Stimulated activated CD4-positive, alpha-beta T cell treated with anti-CD3 and anti-CD28 coated beads, TNF-alpha, amount 100 ng/mL, for 1 hour (primary cell): ENCODE measurements at places on chromosomes 5 and 9.

DNA sequence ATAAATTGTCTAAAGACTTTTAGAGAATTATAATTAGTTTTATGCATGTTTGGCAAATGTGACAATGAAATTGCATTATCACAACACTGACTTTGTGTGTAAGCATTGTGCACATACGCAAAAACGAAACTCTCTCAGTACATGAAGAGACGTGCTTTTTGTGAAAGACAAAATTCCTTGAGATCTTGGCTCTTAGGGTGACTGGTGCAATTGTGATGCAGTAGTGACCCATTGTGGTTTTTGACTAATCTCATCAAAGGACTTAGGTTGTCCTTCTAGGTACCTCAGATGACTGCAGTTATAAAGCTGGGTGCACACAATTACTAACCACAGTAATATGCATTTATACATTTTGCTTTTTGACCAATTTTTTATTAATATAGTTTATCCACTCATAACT lies 25.3 kb upstream of the TYRP1 start:
- DNase-seq = no peak

GRCh38 chr9:87569008-87569509 lies 71.4 kb downstream of the DAPK1 start:
- DNase-seq = no peak

DNA sequence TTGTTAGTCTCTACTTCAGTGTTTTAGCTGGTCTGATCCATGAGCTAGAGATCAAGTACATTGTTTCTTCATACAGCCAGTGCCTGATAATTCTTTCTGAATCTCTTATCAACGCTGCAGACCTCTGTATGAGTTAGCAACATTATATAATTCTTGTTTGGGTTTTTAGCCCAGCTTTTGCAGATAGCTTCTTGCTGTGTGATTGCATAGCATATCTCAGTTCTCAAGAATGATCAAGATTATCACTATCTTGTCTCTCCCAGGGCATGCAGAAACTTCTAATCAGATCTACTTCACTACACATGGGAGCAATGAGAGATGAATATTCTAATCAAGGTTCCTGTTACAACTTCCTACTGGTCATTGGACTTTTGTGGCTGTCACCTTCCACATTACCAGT lies 158.3 kb downstream of the FAM174A start:
- DNase-seq = no peak

GRCh38 chr5:15803280-15803679 lies 303.3 kb downstream of the FBXL7 start:
- DNase-seq = no peak

GRCh38 chr5:158765407-158765806 lies 334.3 kb downstream of the EBF1 start:
- DNase-seq = no peak
